Activated T-helper 1 cell treated with anti-CD3 and anti-CD28 coated beads, Interleukin-2, amount 50 U/mL, for 16 hours (primary cell): ENCODE measurements at places on chromosomes 3 and 15.

DNA sequence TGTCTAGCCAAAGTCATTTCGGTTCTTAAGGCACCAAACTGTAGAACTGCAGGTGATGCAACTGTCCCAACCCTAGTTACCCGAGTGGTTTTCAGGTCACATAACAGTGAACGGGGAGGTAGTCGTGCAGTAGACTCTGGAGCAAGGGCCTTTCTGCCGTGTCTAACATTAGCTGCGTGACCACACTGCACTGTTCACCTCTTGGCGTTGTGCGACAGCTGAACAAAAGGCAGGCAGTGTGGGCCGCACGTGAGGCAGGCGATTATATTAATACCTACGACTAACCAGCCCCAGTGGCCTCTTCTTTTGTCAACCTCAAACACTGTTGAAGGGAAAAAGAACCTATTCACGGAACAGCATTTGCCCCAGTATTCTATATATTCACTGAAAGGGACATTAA, 2.8 kb downstream of the LRRN1 start:
- no peak for DNase-seq

GRCh38 chr3:32316319-32316718, 75.3 kb upstream of the CMTM7 start:
- no peak for DNase-seq

GRCh38 chr15:61327019-61327631, 98.0 kb upstream of the RORA start:
- DNase-seq = no peak

DNA sequence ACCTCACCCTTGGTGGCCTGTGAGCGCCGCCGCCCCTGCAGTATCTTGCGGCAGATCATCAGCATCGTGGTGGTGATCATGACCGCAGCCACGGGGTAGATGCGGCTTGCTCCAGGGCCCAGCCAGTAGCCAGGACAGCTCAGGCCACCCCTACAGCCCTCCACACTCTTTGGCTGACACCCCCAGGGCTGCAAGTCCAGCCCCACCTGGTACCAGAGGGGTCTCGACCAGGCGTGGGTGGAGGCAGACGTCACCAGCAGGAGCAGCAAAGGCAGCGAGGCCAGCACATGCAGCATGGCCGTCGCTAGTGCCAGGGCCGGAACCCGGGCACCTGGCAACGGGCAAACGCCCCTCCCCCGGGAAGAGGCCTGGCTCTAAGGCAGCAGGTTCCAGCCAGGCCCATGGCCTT, at the start of gene TMEM89:
Gene TMEM89 (minus strand): TSS at position 309 of the 409 bp plus-strand sequence. CDS start 13 bp downstream, at position 296.
- no peak for DNase-seq

GRCh38 chr3:40846451-40846850, 321.7 kb downstream of the ZNF621 start:
- no peak for DNase-seq

DNA sequence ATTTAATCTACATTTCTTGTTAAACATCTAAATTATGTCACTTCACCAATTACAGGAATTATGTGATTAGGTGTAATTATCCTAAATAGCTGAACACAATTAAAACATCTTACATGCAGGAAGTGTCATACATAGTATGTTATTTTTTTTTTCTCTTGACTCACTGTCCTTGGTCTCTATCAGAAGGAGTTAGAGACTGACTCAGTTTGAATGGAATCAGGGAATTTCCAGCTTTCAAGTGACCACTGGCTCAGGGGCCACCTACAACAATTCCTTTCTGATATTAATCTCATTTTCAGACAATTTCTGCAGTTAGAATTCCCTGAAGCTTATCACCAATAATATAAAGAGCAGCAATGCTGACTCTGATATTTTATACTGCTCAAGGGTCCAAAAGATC, 400.7 kb downstream of the ROBO1 start:
- DNase-seq = no peak

DNA sequence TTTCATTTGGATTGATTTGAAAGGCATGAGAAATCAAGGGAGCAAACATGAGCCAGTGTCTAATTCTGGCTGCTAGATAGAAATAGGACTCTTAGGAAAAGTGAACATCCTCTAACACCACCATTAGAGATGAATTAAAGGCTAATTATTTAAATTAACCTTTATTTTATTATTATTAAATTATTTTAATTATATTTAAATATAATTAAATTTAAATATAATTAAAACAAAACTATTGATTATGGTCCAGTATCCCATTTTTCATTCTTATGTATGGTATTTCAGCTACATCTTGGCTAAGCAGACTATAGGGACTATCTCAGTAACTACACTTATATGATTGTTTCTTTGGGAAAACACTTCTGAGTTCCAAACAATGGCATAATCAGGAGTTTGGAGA, 904.8 kb downstream of the NAALADL2 start:
- no peak for DNase-seq

- no peak for DNase-seq
Measured at GRCh38 chr15:63288342-63288741, 10.9 kb downstream of the APH1B start.

DNA sequence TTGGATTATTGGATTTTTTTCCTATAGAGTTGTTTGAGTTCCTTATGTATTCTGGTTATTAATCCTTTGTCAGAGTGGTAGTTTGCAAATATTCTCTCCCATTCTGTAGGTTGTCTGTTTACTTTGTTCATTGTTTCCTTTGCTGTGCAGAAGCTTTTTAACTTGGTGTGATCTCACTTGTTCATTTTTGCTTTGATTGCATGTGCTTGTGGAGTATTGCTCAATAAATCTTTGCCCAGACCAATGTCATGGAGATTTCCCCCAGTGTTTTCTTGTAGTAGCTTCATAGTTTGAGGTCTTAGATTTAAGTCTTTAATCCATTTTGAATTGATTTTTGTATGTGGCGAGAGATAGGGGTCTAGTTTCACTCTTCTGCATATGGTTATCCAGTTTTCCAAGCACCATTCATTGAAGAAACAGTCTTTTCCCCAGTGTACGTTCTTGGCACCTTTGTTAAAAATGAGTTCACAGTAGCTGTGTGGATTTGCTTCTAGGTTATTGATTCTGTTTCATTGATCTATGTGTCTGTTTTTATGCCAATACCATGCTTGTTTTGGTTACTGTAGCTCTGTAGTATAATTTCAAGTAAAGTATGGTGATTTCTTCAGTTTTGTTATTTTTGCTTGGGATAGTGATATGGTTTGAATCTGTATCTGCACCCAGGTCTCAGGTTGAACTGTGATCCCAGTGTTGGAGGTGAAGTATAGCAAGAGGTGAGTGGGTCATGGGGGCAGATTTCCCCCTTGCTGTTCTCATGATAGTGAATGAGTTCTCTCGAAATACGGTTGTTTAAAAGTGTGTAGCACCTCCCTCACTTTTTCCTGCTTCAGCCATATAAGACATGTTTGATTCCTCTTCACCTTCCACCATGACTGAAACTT, 46.1 kb upstream of the TNFSF10 start:
- DNase-seq = no peak

GRCh38 chr3:152197451-152197850, 71.3 kb upstream of the MBNL1 start:
- no peak for DNase-seq

DNA sequence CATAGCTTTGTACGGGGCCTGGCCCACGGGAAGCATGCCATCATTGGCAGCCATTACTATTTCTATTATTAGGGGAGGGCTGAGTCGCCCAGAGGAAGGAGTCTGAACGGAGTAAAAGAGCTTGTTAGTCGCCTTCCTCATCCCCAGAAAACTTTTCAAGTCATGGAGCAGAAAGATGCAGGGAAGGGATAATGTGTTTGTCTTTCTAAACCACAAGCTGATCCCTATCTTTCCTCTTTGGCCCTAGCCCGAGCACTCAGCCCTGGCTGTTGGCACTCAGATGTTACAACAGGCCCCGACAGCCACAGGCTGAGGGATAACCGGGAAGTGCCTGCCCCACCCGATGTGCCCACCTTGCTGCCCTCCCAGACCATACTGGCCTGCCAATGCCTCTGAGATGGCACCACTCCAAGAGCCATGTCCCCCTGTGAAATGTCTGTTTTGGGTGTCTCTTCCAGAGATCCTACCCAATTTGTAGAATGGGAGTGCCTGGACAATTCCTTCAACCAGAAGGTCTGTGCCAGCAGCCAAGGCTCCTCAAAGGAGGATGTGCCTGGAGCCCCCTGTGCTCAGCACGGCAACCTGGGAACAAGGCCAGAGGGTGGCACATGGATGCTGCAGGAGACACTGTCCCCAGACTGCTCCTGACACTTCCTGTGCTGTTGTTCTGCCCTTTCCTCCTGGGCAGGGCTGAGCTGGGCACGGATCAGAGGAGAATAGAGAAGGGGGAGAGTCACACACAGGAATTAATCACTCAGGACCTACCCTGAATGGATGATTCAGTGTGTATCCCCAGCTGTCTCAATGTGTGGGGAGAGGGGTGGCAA, 10.8 kb downstream of the PAK6 start:
- DNase-seq = no peak

DNA sequence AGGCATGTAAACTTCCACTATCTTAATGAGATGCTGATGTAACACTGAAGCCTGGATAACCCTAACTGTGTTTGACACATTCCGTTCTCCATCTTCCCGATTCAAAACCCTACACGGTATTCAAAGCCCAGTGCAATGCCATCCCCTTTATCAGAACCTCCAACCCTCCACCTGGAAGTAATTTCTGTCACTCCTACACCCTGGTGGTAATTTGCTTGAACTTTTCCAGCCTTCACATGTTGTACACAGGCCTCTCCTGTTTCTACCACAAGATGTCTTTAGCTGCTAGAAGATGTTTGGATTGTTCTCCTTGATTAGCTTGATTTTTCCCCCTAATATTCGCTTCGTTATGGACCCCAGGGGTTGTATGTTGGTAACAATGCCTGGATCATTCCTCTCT, 208.9 kb downstream of the CHST2 start:
- no peak for DNase-seq

DNA sequence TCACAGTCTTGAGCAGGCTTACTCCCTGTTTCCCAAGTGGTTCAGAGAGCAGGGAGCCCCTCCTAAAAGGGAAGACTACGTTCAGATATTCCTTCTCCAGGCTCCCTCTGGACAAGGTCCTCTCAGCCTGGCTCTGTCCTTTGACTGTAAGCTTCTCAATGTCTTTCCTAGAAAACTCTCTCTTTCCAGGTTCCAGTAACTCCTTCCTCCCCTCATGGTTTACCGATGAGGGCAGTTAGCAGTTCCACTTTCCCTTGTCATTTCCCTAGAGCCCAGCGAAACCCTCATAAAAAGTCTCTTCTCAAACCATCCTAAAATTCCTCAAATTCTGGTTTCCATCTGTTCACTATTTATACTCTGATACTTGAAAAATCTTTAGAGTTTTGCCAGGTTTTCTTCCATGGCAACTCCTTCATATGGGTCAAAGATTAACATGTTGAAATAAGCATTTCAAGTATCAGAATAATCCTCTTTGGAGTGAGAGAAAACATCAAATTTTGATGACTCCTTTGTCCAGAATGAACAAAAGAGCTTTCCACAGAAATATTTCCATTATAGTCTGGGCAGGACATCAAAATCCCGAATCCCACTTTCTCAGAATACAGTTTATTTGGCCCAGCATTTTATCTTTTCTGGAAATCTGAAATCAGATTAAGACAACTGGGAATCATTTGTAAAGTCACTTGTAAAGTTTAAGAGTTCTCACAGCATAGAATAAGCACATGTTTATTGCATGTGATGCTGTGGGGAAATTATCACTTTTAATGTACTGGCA, 599.4 kb downstream of the UNC13C start:
- no peak for DNase-seq

GRCh38 chr3:45907769-45908705, 21.7 kb downstream of the CCR9 start:
- no peak for DNase-seq

DNA sequence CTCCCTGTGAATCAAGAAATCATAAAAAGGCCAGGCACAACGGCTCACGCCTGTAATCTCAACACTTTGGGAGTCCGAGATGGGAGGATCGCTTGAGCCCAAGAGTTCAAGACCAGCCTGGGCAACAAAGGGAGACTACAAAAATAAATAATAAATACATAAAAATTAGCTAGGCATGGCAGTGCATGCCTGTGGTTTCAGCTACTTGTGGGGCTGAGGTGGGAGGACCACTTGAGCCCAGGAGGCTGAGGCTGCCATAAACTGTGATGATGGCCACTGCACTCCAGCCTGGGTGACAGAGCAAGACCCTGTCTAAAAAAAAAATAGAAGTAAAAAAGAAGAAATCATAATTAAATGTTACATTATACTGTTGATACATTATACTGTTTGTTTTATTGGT, 28.0 kb upstream of the DCUN1D1 start:
- no peak for DNase-seq

DNA sequence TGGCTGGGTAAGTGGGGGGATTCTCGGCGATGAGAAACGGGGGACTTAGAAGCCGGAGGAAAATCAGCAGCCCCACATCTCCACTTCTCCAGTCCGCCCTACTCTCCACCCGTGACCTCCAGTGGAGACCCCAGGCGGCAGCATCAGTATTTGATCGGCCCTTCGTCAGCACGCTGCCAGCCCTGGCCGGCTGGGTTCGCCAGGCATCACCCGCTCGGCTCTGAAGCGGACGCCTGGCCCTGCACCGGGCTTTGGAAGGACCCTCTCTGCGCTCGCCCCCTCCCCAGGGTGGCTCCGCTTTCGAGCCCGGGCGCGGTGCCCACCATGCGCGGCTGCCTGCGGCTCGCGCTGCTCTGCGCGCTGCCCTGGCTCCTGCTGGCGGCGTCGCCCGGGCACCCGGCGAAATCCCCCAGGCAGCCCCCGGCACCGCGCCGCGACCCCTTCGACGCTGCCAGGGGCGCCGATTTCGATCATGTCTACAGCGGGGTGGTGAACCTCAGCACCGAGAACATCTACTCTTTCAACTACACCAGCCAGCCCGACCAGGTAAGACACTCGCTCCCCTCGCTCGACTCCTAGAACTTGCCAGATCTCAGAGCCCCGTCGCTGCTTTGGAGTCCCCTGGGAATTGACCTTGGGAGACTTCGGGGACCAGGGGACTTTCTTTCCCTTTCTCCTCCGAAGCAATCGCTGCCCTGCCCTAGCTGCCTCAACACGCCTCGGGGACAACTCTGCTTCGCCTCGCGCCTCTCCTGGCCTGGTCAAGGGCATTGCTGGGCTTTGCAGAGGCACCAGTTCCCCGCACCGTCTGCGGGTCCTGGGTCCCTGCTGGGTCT, 561 bp downstream of the SIDT1 start:
- DNase-seq = peak; percentile 18

- DNase-seq = no peak
Measured at GRCh38 chr3:28449398-28449797, 100.8 kb upstream of the AZI2 start.

- no peak for DNase-seq
Measured at GRCh38 chr15:67980171-67980570, 73.9 kb upstream of the PIAS1 start.

- DNase-seq = no peak
Measured at GRCh38 chr3:181265750-181266333, 276.3 kb upstream of the DNAJC19 start.

DNA sequence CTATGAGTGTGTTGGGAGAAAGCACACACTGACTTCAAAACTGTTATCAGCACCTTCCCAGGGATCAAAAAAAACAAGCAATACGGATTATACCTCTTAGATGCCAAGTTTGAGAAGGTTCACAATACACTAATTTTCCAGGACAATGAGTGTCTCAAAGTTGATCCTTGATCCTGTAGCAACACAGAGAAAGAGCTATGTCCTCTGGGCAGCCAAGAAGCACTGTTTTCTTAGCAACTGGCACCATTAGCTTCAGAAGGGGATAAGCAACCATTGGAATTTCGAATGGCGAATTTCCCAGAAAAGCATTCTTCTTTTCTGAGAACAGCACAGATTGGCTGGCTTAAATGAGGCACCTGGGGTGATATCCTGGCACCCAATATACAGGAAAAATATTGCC, 270.3 kb upstream of the RORA start:
- DNase-seq = no peak

GRCh38 chr3:18033581-18034108, 291.2 kb upstream of the TBC1D5 start:
- no peak for DNase-seq

- no peak for DNase-seq
Measured at GRCh38 chr3:142981108-142981507, 17.6 kb upstream of the PAQR9 start.
